Muscle of back (tissue), 13 donors: ENCODE measurements at places on chromosomes 1 and 21.

- DNase-seq, result no peak
Measured at GRCh38 chr1:98368995-98369394, 292.5 kb upstream of the SNX7 start.

GRCh38 chr1:160227034-160227433 is 21.9 kb downstream of the PEA15 start:
- no peak for DNase-seq

DNA sequence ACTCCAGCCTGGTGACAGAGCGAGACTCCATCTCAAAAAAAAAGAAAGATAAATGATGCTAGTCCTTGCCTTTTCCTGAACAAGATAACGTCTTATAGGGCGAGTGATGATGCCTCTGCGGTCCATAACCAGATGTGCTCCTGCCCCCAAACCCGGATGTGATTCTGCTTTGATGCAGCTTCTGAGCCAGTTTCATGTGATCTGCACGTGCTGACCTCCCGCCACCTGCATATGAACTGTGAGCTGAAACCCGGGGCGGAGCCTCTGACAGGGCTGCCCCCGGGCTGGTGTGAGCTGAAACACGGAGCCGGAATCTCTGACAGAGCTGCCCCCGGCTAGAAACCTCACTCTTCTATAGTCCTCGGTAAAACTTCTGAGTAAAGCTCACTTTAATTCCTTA is 1.3 kb downstream of the KRTAP12-4 start:
- no peak for DNase-seq

GRCh38 chr1:195894411-195894810 is 713.8 kb downstream of the KCNT2 start:
- DNase-seq, result no peak

GRCh38 chr1:182651339-182651724 is 33.1 kb downstream of the RGS8 start:
- peak; percentile 41 for DNase-seq

DNA sequence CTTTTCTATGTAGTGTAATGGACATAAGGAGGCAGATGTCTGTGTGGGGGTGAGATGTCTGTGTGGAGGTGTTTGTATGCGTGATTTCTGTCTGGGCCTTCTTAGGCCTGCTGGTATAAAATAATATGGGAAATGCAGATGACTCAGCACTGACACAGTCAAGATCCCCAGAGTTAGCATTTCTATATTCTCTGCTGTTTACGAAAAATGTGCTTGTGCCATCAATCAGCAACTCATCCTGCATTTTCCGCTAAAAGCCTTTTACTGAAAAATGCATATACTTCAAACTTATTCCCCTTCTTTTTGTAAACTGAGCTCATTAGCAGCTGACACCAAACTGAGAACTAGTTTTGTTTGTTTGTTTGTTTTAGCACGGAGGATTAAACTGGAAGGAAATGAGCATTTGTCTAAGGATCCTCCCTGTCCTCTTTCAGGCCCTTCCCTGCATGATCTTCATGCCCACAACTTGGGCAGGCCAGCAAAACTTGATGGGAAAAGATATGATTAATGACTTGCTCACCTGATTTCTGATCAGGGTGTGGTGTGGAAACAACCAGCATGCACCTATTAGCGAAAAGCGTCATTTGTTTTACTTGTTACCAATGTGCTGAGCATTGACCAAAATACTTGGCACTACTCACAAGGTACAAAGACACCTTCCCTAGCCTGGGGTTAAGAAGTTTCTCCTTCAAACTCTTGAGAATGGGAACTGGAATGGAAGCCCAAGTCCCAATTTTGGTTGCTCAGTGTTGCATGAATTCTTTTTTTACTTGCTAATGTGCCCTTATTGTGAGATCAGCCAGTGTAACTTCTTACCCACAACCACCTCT is 77.4 kb downstream of the NDUFS5 start:
- no peak for DNase-seq

DNA sequence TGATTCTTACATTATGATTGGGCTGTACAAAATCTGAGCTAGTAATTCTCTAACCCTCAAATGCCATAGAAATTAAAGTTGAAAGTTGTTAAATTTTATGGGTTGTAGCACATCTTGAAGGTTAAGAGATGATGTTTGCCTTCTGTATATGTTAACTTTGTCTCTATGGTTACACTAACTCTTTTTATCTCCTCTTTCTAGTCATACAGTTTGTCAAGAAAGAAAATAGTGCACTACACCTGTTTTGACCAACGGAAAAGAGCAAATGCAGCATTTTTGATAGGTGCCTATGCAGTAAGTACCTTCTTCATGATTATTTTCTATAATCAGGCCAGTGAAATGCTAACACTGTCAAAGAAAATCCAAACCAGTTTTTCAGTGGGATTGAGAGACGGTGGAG is 38.2 kb downstream of the CDC14A start:
- no peak for DNase-seq

GRCh38 chr1:20540281-20540680 is 12.1 kb upstream of the FAM43B start:
- DNase-seq, result no peak

DNA sequence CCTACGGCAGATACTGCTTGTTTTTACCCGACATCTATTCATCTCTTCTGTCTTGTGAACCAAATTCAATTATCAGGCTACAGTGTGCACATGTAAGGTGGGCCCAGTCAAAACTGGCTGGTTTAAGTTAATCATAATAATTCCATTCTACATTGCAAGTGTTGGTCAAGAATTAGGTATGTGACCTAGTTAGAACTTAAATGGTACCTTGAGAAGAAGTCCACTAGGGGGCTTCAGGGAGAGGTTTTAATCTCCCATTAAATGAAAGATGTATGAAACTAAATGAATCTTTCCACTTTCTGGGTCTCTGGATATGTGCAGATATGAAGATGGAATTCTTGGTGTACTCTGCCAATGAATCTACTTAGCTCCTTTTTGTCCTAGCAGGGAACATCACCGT is 187.1 kb downstream of the CDC42BPA start:
- DNase-seq, result peak; percentile 15

DNA sequence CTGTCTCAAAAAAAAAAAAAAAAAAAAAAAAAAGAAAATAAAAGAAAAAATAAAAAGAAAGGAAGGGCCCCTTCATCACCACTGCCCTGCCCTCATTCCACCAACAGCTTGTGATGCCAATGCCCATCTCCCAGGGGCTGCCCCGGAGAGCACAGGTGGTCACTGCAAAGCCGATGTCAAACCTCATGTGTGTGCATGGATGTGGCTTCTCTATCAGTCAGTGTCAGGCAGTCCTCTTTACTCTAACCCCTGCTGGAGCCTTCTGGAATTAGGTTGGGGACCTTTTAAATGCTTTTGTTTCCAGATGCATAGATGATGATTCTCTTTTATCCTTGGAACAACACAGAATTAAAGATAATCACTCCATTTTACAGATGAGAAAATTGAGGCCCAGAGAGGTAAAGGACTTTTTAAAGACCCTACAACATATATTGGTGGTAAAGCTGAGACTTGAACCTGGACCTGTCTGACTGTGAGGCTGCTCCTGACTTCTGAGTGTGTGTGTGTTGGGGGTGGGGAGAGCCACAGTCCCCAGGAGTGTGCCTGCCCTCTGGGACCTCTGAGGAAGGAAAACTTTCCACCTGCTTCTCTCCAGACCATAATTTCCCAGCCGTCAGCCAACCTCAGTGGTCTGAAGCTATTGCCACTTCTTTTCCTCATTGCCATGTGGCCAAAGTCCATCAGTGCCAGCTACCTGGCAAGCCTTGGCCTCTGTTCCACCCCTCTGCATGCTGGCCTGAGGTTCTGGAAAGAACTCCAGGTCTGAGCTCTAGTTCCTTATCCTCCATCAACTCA is 3.0 kb upstream of the TMEM54 start:
- DNase-seq, result no peak

DNA sequence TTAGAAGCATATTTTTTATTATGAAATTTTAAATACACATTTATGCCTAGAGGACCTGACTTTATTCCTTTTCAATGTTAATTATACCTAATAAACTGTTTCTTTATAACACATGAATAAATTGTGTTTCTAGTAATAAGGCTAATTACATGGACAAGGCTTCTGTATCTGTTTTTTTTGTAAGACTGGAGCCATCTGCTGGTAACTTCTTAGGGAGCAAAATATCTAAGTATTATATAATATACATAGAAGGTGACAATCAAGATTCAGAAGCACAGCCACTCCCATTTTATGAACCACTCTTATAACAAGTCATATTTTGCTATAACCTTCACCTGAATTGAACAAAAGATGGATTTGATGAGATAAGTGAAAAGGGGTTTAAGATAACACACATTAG is 84.2 kb downstream of the LBR start:
- no peak for DNase-seq

DNA sequence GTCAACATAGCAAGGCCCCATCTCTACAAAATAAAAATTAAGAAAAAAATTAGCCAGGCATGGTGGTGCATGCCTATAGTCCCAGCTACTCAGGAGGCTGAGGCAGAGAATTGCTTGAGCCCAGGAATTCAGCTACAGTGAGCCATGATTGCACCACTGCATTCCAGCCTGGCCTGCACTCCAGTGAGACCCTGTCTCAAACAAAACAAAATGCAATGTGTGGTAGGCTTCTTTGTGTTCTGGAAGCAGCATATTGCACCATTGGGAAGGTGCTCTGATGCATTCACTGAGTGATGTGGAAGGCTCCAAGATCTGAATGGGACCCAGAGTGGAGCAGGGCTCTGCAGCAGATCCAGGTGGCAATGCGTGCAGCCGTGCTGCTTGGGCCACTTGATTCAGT is 99.6 kb upstream of the COG2 start:
- DNase-seq, result no peak

DNA sequence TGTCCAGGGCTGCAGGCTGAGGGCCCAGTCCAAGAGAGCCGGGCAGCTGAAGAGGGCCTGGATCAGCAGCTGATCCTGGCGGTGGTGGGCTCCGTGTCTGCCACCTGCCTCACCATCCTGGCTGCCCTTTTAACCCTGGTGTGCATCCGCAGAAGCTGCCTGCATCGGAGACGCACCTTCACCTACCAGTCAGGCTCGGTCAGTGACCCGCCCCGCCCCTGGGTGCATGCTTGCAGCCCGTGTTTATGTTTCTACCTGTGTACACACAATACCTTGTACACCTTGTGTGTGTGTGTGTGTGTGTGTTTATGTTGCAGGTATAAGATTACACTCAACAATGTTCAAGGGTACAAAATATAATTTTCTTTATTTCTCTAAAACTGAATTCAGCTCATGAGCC is 13.0 kb downstream of the TIE1 start:
- no peak for DNase-seq

- DNase-seq, result peak; percentile 16
Measured at GRCh38 chr1:237270353-237270752, 228.4 kb downstream of the RYR2 start.

- DNase-seq, result no peak
Measured at GRCh38 chr1:89682611-89683010, 49.7 kb downstream of the LRRC8C start.

GRCh38 chr1:1203561-1204424 is 2.6 kb downstream of the TNFRSF18 start:
- no peak for DNase-seq

DNA sequence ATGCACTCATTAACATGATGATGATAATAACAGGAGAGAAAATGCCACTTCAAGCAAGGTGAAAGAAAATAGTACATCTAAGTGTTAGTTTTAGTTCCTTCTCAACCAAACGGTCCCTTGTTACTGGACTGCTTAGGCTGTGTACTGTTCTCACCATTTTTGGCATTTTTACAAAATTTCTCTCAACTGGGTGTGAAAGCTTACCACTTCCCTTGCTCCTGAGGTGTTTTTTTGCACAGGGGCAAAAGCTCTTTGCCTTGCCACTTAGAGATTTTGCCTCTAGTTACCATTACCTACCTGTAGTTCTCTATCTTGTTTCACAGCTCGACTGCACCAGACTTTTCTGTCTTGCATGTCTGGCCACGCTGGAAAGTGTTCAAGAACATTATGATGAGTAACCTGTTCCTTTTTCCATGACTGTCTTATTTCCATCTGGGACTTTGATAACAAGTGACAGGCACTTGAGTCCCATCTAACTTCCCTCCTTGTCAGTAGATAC is 10.7 kb downstream of the NEK7 start:
- DNase-seq, result no peak

DNA sequence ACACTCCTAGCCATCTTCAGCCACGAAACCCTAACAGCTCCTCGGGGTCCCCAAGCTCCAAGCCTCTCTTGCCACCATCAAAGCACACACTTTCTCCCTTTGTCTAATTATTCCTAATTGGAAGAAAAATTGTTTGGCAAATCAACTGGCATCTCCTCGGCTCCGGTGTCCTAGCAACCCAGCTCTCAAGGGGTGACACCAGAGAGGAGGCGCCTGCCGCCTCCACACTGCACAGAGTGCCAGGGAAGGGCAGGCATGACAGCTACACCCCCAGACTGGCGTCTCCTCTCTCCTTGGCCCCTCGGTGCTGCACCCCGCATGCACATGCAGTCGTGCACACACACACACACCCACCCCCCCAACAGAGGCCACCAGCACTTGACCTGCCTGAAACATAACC is 18.2 kb upstream of the GJB5 start:
- no peak for DNase-seq

DNA sequence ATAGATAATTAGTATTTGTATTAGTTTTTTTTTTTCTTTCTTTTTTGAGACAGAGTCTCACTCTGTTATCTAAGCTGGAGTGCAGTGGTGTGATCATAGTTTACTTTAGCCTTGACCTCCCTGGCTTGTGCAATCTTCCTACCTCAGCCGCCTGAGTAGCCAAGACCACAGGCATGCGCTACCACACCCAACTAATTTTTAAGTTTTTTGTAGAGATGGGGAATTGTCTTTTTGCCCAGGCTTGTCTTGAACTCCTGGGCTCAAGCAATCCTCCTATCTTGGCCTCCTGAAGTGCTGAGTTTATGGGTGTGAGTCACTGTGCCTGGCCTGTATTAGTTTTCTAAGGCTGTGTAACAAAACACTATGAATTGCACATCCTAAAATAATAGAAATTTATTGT is 58.3 kb downstream of the MSH4 start:
- no peak for DNase-seq

DNA sequence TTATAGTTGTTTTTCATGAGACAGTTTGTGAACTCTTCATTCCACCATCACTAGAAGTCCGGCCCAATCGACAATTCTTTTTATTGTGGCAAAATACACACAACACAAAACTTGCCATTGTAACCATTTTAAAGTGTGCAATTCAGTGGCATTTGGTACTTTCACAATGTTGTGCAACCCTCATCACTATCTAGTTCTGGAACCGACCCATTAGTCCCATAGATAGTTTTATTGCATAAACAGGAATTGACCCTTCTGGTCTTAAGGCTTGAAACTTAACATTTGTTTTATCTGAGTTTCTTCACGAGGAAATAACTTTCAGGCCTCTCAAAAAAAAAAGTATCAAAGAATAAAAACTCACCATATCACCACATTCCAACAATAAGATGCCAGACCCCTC is 8.8 kb upstream of the PPIE start:
- no peak for DNase-seq

GRCh38 chr1:6745073-6745472 is 40.2 kb upstream of the CAMTA1 start:
- DNase-seq, result no peak

DNA sequence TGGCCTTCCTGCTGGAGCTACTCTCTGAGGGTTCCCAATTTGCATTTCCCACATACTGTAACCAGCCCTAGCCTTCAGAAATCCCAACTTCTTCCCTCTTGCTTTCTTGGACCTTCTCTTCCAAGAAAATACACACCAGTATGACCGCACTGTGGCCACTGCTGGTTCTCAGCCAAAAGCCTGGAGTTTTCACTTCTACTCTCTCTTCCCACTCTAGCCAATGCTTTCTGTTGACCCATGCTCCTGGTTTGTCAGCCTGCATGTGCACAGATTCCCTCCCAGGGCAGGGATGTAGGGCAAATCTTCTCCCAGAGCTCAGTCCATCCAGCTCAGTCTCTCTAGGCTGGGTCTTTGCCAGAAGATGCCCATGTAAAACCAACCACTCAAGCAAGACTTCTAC is 664 bp downstream of the SLAMF1 start:
- DNase-seq, result no peak

- DNase-seq, result no peak
Measured at GRCh38 chr1:16393570-16394521, 26.8 kb downstream of the SZRD1 start.
